ENCODE measurements at places on chromosomes 6 and 20.

GRCh38 chr6:153084393-153084792 lies 46.7 kb downstream of the RGS17 start:
- no peak for DNase-seq

- DNase-seq: no peak
Measured at GRCh38 chr6:20769631-20770030, 235.4 kb downstream of the CDKAL1 start.

GRCh38 chr6:18600255-18600654 lies 213.1 kb downstream of the RNF144B start:
- no peak for DNase-seq

DNA sequence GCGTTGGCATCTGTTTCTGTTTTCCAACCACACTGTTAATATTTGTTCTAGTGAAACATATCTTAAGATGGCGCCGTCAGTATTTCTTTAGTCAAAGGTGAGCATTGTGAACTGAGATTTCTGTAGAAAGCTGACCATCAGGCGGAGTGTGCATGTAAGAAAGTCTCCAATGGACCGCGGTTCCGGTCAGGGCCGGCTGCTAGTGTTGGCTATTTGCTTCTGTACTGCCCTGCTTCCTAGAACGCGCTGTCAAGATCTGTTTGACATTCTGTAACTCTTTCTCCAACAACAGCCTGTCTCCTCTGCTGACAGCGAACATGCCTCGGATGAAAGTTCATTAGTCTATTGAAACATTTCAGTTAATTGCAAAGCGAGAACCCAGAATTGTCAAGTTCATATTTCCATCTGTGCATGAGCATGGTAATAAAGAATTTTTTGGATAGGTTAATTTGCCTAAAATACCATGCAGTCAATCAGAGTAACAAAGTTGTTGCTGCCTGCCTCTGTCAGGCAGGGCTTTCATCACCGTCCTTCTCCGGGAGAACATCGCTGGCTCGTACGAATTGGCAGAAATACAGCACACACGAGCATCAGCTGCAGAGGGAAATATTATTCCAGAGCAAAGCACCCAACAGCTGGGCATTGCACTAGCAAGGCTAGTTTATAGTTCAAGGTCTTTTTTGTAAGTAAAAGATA lies 369.1 kb downstream of the CDH4 start:
- DNase-seq: no peak

GRCh38 chr6:3291987-3292386 lies 33.2 kb downstream of the PSMG4 start:
- no peak for DNase-seq

All from activated T-helper 9 cell treated with anti-CD3 and anti-CD28 coated beads, Interleukin-2, amount 50 U/mL, for 16 hours (primary cell).